ENCODE measurements at places on chromosomes 6 and 20.
A peak's percentile ranks its signal among the peaks of the same experiment; 100 is the strongest.

- DNase-seq = no peak
Measured at GRCh38 chr6:95143408-95144180, 433.7 kb upstream of the MANEA start.

- DNase-seq = no peak
Measured at GRCh38 chr6:100599088-100599770, 134.5 kb upstream of the SIM1 start.

DNA sequence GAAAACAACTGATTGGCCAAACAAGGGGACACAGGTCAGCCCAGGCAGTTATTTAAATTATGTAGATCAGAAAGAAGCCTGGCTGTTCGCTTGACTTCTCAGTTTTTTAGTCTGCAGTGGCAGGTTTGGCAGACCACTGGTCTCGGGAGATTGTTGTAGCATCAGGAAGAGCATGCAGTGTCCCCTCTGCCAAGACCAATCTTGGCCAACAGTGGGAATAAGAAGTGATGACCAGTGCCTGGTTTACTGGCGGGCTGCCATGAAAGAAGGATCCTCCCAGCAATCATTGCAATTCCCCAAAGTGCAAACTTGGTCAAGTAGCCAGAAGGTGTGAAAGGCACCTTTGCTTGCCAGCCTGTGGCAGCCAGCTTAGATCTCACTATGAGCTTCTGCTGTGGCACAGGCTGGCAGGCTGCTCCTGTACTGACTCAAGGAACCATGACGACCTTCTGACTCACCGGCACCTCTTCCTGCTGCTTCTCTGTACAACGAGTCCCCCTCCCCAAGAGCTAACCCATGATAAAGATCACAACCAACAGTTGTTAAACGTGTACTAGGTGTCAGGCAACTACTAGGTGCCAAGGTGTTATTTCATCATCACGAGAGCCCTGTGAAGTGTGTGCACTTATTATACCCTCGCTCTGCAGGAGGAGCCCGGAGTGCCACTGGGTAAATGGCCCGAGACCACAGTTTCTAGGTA, 76.8 kb upstream of the DUSP22 start:
- DNase-seq = no peak

- DNase-seq = peak; percentile 38
Measured at GRCh38 chr20:63968928-63969760, 586 bp downstream of the ZNF512B start.

GRCh38 chr6:90177544-90178383, 118.9 kb downstream of the BACH2 start:
- DNase-seq = no peak

DNA sequence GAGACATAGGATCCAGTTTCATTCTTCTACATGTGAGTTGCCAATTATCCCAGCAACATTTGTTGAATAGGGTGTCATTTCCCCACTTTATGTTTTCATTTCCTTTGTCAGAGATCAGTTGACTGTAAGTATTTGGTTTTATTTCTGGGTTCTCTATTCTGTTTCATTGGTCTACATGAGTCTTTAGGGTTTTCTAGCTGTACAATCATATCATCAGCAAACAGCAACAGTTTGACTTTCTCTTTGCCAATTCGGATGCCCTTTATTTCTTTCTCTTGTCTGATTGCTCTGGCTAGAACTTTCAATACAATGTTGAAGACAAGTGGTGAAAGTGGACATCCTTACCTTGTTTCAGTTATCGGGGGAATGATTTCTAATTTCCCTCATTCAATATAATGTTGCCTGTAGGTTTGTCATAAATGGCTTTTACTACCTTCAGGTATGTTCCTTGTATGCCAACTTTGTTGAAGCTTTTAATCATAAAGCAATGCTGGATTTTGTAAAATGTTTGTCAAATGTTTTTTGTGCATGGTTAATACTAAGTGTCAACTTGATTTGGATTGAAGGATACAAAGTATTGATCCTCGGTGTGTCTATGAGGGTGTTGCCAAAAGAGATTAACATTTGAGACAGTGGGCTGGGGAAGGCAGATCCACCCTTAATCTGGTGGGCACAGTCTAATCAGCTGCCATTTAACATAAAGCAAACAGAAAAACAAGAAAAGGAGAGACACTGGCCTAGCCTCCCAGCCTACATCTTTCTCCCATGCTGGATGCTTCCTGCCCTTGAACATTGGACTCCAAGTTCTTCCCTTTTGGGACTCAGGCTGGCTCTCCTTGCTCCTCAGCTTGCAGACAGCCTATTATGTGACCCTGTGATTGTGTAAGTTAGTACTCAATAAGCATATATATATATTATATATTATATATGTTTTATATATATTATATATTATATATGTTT, 23.3 kb downstream of the MICA start:
- no peak for DNase-seq

DNA sequence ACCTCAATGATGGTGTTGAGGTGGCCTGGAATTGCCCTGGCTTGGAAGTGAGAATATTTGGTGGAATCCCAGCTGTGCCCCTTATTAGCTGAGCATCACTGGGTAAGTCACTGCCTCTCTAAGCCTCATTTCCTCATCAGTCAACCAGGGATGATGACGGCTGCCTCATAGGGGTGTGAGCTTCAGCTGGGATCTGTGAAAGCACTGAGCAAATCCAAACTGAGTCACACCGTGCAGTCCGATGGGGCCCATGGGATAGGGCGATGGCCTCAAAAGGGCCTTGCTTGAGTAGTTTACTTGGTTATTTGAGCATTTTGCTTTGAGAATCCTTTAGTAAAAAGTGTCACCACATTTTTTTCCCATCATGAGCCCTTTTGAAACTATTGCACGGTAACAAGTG, 1.1 kb downstream of the SLC22A1 start:
- no peak for DNase-seq

GRCh38 chr20:59145924-59146779, 17.5 kb upstream of the ZNF831 start:
- no peak for DNase-seq

DNA sequence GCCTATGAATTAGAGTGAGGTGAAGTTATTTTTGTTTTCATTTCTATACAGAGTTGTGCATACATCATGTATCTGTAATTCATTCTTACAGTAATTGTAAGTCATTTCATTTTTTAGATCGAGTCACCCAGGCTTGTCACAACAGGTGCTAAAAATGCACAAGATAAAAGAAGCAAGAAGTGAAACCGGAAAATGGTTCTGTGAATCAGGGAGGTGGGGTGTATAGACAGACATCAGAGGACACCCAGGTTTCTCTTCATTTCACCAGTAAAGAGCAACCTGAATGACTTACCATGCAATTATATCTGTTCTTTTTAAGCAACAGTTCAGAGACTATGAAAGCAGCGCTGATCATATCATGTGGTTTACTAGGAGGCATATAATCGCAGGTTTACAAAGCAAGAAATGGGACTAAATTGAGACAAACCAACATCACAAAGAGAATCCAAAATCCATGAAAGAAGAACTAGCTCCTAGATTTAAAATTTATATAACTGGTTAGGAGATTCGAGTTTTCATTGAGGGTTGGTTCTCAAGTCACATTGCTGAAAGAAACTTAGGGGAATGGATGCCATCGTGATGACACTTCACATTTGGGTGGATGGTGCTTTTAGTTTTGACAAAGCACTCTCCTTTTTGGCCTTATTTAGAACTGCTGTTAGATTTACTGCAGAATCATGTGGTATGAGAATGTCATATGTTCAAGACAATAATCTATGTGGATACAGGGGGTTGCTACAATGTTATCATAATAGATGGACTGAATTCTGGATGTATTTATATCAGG, 27.9 kb upstream of the TBC1D7 start:
- no peak for DNase-seq

- DNase-seq = no peak
Measured at GRCh38 chr6:39951716-39952115, 17.5 kb upstream of the MOCS1 start.

- DNase-seq = no peak
Measured at GRCh38 chr6:100626721-100627120, 162.0 kb upstream of the SIM1 start.

DNA sequence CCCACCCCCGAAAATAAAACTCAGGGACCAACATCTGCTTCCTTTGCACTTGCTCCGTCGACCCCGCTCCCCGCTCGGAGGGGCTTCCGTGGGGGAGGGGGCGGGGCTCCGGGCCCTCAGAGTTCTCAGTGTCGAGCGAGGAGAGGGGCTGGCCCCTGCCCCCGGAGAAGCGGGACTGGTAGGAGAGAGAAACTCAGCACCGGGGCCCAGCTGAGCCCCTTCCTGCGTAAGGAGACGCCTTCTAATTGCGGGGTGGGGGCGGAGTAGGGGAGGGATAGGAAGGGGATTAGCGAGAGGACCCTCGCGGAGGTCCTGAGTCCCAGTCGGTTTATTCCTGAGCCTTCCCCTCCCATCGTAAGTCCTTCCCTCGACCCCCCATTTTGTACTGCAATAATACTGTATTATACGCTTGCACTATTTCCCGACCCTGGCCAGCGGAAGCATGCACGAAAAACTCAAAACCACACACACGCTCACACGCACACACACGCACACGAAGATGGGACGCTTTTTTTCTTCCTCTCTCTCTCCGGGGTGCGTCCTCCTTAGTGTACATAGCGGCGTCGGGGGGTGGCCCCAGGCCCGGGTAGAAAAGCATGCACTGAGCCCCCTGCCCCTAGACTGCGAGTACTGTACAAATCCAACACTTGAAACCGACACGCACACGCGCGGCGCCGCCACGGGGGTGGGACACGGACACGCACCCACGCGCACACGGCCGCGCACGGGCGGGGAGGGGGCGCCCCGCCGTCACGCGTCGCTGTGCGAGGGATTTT, 22.1 kb upstream of the SLC22A7 start:
- DNase-seq = no peak

GRCh38 chr6:72647489-72647888, 25.6 kb downstream of the KCNQ5 start:
- DNase-seq = no peak

DNA sequence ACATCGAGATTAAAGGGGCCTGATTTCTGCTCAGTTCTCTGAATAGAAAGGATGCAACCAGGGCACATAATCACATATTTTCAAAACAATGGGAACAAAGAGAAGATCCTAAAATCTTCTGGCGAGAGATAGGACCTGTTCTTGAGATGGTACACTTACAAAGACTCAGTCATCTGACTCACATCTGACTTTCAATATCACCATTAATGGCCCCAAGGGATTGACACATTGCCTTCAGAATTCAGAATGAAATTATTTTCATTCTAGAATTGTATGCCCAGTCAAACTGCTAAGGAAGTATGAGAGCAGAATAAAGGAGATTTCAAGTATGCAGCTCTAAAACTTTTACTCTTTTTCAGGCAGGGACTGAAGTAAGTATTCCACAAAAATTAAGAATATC, 240.7 kb upstream of the POU3F2 start:
- DNase-seq = no peak

DNA sequence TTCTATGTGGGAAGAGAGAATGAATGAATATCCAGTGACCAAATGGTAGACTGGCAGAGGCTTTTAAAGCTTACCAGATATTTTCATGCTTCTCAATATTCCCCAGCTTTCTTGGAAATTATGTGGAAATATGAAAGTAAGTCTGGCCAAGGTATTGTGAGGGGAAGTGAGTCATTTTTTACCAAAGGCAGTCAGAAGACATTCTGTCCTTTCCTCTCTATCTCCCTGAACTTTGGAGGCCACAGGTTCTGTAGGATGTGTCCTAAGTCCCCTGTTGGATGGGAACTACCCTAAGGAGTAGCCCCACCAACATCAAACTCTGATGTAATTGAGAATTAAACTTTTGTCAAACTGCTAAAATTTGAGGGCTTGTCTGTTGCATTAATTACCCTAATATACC, 593.8 kb upstream of the NRSN1 start:
- no peak for DNase-seq

DNA sequence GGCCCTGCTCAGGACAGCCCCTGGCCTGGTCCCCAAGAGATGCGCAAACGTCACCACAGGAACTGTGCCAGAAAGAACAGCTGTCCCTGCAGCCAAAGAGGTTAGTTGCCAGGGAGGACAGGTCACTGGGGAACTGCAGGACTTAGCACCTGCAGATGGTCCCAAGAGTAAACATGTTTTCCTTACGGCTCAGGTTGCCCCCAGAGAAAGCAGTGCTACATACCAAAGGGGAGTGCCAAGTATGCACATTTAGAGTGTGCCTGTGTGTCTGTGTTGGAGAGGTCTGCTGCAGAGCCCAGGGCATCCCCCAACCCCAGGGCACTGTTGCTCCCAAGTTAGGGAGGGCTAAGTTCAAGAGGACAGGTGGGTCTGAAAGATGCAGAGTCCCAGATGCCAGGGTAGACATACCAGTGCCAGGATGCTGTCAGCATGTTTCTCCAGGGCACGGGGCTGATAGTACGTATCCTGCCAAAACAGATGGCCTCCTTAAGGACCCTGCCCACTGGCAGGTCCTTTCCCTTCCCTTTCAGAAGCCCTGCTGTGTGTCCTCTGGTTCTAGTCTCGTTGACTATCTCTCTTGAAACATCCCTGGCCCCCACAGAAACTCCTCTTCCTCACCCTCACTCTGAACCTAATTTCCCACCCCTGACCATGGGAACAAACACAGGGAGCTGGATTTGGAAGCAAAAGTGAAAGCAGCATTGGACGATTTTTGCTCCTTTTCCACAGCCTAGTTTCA, 1.3 kb downstream of the ABHD16A start:
- DNase-seq = peak; percentile 41

DNA sequence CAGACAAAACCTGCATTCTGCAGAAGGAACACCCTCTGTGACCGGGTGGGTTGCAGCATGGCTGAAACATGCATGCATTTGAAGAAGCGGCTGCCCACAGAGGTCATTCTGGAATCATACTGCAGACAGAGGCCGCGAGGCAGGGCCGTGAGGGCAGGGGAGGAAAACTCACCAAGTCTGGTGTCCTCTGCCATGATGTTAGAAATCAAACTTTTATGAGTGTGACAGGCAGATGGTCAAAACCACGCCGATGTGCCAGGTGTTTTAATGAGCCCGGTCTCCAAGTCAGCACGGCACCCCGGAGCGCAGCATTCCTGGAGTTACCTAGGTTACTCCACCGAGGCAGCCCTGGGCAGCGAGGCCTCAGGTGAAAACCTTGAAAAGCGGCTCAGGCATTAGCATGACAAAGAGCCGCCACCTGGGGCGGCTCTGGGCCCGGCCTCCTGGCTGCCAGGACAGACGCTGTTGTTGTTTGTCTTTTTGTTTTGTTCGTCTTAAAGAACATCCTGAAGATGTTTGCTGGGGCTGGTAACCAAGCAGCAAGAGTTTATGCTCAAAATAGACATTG, 255.6 kb downstream of the ERMARD start:
- DNase-seq = no peak

- no peak for DNase-seq
Measured at GRCh38 chr6:4020822-4021132, 58.2 kb downstream of the FAM217A start.

DNA sequence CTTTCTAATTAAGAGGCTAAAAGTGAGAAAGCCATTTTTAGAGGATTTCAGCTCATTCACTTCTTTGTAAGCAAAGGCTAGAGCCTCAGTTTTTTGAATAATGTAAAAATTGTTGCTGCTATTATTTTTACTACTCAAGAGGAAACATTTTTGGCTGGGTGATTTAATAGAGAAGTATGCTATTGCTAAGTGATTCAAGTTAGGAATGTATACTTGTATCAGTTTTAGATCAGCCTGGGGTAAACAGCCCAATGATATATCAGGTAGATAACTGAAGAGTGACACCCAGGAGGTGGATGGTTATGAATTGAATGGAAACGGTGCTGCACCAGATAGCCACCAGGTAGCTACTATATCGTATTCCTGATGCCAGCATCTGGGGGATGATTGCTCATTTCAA, 9.2 kb downstream of the QKI start:
- DNase-seq = no peak

GRCh38 chr20:15196547-15197255, 859.3 kb upstream of the FLRT3 start:
- DNase-seq = no peak

GRCh38 chr6:89522778-89523177, 89.8 kb downstream of the ANKRD6 start:
- no peak for DNase-seq

Data from AG20443 (cell line).